Activated T-cell treated with anti-CD3 and anti-CD28 coated beads, Interleukin-2, amount 50 U/mL, for 48 hours (primary cell): ENCODE measurements at places on chromosomes 6 and 20.
A peak's percentile ranks its signal among the peaks of the same experiment; 100 is the strongest.

GRCh38 chr6:149065658-149066556 lies 251.6 kb upstream of the TAB2 start:
- peak; percentile 43 for DNase-seq

GRCh38 chr6:71599359-71599758 lies 287.0 kb upstream of the RIMS1 start:
- no peak for DNase-seq

GRCh38 chr20:36726168-36726567 lies 19.7 kb downstream of the NDRG3 start:
- no peak for DNase-seq

DNA sequence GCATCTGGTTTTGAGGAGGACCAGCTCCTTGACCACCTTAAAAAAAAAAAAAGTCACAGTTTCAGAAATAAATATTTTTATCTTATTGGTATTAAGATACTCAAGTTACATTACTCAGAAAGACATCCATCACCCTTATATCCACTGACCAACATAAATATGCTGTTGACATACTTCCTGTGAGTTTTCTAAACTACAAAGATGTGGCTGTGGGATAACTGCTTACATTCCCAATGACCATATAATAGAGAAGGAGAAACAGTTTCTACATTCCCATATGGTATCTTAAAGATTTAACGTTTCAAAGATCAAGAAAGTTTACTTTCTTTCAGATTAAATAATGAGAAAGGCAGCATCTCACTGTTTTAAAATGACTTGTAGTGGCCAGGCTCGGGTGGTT lies 46.3 kb downstream of the TP53INP2 start:
- DNase-seq, result no peak

DNA sequence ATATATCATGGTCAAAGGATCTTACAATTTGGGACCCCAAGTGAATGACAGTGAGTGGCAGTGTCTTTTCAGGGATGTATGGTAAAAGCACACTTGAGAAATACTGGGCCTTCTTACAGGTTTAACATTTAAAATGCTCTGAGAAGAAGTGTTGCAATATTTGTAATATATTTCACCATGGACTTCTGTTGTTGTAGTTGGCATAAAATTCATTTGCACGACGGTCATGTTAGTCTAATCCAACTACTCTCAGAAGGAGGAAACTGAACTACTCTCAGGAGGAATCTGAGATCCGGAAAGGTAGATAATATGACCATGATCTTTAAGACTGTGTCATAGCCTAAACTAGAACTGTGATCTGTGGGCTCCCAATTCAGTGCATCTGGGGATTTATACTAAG lies 700.1 kb downstream of the HDGFL1 start:
- no peak for DNase-seq

DNA sequence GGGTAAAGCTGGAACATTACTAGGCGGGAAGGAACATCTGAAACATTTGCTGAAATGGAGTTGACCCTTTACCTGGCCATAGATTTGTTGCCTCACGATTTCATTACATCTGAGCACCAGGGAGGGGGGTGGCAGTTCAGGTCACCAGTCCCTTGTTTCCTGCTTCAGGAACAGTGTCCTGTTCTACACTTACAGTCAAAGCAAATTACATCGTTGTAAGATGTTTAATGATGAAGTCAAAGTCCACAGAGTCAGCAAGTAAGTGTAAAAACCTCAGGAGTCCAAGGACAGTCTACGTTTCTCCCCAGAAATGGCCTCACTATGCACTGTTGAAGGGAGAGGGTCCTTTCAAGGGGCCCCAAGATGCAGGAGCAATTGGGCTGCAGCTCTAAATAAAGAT lies 8.9 kb upstream of the MICB start:
- no peak for DNase-seq

- DNase-seq, result no peak
Observed at GRCh38 chr6:123715006-123715863, 78.5 kb upstream of the TRDN start.

DNA sequence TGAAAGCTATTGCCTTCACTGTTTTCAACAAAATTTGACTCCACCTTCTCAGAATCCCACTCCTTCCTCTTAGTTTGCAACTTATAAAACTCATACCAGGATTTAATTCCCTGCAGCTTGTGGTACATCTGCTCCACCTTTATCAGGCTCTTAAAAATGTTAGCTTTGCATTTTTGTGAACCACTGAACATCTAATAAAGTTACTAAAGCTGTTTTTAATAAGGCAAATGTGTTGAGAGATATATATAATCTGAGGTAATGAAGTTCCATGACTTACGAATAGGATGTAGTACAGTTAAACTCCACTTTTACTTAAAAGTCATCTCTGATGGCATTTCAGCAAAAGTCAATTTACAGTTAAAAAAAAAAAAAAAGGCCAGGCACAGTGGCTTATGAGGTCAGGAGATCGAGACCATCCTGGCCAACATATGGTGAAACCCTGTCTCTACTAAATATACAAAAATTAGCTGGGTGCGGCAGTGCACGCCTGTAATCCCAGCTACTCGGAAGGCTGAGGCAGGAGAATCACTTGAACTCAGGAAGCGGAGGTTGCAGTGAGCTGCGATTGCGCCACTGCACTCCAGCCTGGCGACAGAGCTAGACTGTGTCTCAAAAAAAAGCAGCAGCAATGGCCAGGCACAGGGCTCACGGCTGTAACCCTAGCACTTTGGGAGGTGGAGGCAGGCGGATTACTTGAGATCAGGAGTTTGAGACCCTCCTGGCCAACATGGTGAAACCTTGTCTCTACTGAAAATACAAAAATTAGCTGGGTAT lies 106.2 kb downstream of the KIF13A start:
- no peak for DNase-seq

GRCh38 chr6:140736231-140736630 lies 1361.8 kb upstream of the CITED2 start:
- DNase-seq, result no peak

DNA sequence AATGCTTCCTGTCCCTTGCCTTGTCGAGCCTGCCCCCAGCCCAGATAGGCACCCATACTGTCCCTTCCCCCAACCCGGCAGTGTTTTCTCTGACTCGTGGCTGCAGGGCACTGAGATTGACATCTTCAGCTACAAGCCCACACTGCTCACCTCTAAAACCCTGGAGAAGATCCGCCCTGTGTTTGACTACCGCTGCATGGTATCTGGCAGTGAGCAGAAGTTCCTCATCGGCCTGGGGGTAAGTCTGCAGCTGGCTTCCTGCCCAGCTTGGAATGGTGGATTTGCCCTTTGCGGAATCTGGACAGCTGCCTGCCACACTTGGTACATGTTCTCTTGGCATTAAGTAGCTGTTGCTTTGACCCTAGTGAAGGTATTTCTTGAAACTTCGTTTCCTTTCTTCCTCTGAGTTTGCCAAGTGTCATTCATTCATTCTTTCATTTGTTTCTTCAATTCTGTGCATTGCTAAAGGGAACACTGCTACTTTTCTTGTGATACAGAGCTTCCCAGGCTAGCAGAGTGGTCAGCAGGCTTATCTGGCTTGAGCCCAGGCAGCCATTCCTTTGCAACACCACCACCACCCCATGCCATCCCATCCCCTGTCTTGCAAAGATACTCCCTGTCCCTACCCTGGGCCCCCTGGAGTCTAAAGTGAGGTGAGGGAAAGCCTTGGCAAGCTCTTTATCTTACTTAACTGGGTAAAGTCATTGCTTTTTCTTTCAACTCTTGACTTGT lies 26.2 kb downstream of the CCDC167 start:
- DNase-seq, result no peak

DNA sequence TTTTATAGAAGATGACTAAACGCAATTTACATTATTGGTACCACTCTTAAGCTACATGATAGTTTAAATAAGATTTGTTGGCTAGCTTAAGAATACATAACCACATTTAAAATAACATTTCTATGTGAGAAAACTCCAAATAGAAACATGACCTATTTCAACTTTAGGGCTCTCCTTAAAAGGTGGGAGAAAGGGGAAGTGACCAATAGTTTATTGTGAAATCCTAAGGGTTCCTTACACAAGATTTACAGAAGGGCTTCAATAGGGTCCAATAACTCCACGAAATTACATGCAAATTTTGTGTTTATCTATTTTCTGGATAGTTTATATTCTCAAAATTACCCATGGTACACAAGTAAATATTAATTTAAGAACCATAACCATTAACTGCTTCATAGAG lies 91.6 kb upstream of the DST start:
- DNase-seq, result no peak

DNA sequence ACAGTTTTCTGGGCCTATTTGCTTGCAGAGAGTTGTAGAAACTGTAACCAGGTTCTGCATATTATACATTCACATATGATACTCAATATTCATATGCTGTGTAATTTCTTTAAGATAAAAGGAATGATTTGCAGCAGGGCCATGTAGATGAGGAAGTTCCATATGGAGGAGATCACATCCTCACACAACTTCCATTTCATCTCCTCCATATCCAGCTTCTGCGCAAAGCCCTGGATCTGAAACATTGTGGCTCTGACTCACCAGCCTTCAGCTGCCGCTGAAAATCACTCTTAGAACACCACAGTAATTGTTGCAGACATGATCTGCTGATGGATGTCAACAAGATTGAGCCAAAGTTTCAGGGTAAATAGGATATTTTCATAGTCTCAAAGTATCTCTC lies 57.7 kb downstream of the PXDC1 start:
- DNase-seq, result no peak

DNA sequence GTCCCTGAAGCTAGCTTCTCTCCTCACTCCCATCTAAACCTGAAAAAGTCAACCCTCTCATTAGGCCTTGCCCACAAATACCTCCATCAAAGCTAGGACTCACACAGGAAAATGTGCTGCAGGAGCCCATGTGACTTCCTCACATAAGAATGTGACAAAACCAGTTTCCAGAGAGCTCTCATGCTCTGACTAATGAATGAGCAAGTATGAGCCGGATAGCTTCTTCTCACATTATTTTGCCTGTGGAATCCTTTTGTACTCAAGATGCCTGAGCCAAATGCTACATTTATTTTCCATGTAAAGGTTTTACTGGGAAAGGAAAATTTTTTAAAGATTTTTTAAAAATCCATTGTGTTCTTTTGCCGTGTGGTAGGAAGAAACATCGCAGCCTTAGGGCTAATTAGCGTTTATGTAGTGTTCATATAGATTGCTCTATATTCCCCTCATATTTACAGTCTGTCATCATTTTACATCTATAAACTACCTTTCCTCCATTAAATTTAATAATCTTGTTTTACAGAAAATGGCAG lies 68.6 kb upstream of the CCN6 start:
- peak; percentile 58 for DNase-seq

GRCh38 chr20:38156888-38157634 lies 8.0 kb downstream of the TGM2 start:
- no peak for DNase-seq

DNA sequence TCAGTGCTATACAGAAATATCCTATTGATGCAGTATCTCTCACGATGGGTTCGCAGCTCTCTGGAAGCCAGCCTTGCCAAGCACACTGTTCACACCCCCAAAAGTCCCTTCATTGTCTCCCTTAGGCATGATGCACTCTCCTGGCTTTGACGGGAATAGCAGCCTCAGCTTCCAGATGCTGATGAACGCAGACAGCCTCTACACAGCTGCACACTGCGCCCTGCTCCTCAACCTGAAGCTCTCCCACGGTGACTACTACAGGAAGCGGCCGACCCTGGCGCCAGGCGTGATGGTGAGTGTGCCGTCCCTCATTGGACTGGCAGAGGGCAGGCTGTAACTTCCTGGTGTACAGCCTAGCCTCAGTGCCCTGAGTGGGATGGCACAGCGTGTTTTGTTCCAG lies 60.0 kb upstream of the PBOV1 start:
- DNase-seq, result no peak

DNA sequence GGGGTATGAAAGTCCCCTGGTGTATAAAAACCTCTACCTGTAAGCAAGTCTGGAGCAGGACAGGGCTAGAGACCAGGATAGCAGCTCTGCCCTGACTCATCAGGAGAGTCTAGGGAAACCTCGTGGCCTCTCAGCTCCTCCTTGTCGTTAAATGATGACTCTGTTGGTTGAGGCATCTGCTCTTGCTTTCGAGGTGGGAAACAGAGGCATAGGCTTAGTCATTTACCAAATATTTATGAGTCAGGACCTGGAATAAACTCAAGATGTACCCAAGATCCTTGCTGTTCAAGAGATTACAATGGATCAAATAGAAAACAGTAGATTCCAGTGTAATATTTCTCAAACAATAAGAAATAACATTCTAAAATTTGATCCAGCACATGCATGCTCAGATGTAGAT lies 5.5 kb downstream of the MANBAL start:
- no peak for DNase-seq

- no peak for DNase-seq
Observed at GRCh38 chr6:167115054-167115453, 7.8 kb upstream of the CCR6 start.

- no peak for DNase-seq
Observed at GRCh38 chr6:158565122-158565429, 5.2 kb downstream of the TMEM181 start.

DNA sequence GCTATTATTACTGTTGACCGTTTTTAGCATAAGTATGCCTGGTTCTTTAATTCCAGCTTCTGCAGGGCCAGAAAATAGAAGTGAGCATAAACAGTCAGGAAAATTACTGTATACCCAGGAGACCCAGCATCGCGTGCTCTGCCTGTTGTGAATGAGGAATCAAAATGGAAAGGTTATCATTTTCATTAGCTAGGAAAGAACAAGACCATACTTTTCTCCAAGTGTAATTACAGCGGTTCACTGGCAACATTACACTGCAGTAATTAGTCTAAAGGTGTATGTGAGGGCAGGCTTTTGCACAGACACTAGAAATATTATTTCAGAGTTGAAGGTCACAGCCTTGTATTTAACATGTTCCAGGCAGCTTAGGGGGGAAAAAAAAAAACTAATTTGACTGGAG lies 403.8 kb upstream of the SOX4 start:
- no peak for DNase-seq

- DNase-seq, result no peak
Observed at GRCh38 chr20:62050166-62051120, 15.2 kb downstream of the TAF4 start.

GRCh38 chr6:34524499-34524898 lies 31.6 kb downstream of the SPDEF start:
- DNase-seq, result no peak

- peak; percentile 55 for DNase-seq
Observed at GRCh38 chr6:169529931-169530751, 171.7 kb downstream of the WDR27 start.

GRCh38 chr6:137808191-137808590 lies 58.9 kb upstream of the TNFAIP3 start:
- no peak for DNase-seq

DNA sequence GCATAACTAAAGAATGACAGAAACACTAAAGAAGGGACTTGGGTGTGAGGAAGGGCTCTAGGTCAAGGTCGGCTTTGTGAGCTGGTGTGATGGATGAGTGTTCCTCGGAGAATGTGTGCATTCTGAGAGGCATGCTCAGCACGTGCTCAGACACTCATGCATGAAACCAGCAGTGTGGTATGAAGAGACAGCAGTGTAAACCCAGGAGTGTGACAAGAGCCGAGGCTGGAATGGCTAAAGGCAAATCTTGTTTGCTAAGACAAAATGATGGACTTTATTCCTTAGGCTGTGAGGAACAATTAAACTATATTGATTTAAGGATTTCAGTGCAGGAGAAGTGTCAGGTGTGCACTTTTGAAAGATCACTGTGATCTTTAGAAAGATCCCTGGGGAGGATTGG lies 107.4 kb upstream of the MAP7 start:
- no peak for DNase-seq
